ENCODE measurements at places on chromosomes 13 and 19.

DNA sequence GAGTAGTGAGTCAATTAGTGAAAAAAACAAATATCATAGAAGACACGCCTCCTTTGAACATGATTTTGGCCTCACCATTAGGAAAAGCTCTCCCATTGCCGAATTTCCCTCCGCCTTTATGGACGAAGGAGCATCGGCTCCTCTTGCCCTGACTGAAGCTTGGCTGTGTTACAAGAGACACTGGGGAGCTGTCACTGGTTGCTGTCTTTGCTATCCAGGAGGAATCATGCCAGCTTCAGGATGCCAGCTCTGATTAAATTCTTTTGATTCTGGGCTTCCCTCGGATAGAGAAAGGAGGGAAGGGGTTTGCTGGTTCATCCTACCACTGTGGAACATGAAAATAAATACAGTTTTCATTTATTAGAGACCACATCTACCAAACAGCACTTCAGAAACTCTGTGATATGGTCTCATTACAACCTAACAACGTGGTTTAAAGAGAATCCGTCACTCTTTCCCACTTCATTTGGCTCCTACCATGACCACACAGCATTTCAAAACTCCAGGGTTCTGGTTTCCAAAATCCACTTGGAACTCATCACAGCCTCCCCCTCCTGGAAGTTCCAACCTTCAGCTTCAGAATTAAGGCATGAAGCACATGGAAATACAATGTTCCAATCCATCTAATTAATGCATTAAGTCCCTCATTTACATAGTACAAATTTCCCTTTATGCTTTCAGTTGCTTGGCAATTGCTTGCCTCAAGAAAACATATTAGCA is 446.0 kb downstream of the EFNB2 start:
- no peak for DNase-seq

GRCh38 chr13:37601648-37602440 is 3.3 kb upstream of the POSTN start:
- DNase-seq: no peak

DNA sequence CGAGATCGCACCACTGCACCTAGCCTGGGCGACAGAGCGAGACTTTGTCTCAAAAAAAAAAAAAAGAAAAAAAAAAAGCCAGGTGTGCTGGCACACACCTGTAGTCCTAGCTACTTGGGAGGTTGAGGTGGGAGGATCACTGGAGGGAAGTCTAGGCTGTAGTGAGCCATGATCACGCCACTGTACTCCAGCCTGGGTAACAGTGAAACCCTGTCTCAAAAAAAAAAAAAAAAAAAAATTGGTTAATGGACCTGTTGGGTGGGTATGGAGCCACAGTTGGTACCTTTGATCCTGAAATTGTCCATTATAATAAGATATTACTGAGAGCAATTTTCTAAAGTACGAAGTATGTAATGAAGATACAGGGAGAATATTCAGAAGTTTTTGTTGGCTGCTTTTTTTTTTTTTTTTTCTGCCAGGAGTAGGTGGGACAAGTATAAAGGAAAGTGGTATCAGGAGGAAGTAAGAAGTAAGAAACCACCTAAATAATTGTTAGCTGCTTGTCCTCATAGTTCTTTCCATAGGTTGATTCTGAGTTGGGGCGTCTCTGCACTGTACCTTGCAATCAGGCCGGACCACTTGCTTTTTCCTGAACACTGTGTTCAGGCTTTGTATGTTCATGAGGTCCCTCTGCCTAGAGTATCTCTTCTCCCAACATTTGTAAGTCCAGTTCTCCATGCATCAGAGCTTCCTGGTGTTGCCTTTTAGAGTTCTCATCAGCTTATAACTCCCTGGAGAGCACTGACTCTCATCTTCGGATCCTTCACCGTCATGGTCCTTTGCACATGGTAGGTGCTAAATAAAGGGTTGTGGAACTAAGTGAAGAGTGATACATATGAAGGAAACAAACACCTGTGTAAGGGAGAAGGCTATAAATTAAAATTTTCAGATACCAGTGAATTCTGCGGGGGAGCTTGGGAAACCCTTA is 31.7 kb downstream of the ARHGAP35 start:
- no peak for DNase-seq

- no peak for DNase-seq
Measured at GRCh38 chr13:45048890-45049407, 59.6 kb downstream of the GPALPP1 start.

- DNase-seq: peak; percentile 34
Measured at GRCh38 chr13:114002009-114002544, 28.2 kb upstream of the C13orf46 start.

GRCh38 chr13:66657165-66657881 is 572.8 kb downstream of the PCDH9 start:
- DNase-seq: peak; percentile 98

- no peak for DNase-seq
Measured at GRCh38 chr13:50678464-50679162, 164.9 kb downstream of the DLEU7 start.

- DNase-seq: no peak
Measured at GRCh38 chr13:21282065-21282464, 105.6 kb downstream of the MRPL57 start.

DNA sequence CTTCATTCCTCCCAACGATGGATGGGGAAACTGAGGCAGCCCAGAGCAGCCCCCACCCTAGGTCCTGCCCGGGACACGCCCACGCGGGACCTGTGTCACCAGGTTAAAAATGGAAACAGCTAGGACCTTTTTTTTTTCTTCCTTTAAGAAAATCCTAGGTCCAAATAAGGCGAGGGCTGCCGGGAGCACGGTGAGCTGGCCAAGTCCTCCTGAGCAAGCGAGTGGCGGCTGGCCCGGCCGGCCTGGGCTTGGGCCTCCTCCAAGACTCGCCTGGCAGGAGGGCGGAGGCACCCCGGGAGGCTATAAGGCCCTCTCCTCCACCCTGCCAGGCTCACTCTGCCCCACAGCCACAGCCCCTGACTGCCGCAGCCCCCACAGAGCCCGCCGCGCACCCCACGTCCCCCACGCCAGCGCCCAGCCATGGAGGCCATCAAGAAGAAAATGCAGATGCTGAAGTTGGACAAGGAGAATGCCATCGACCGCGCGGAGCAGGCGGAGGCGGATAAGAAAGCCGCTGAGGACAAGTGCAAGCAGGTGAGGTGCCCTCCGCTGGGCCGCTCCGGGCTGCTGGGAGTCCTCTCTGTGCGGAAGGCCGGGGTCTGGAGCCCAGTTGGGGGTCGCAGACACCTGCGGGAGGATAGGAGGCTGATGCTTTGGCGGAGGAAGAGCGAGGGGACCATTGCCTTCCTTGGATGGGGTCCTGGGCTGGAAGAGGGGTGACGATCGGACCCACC is 8.9 kb upstream of the TPM4 start:
- peak; percentile 63 for DNase-seq

- DNase-seq: no peak
Measured at GRCh38 chr19:12838886-12839756, 806 bp downstream of the MAST1 start.

GRCh38 chr13:39688699-39689405 is 33.4 kb downstream of the COG6 start:
- DNase-seq: peak; percentile 12

- no peak for DNase-seq
Measured at GRCh38 chr13:35993686-35994085, 137.5 kb downstream of the DCLK1 start.

DNA sequence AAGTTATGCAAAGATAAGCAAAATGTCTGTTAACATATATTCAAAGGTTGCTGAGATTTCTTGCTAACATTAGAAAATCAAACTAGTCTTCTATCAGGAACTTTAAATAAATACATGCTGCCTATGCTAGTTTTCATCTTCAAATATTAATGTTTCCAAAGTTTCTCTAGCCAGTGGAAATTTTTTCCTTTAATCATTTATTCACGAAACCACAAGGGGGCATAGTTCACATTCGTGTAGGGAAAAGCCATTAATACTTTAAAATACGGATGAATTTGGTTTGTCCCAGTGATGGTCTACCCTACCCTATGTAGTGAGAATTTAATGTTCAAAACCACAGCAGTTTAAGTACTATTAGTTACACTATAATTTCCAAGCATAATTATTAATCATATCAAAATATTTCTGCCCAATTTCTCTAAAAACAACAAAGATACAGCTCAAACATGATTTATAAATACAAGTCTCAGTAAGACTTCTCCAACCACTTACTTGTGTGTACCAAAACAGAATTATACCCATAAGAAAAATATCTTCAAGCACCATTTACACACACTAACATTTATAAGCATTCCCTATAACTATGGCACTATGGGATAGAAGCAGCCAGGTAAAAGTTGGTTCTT is 16.2 kb downstream of the NUFIP1 start:
- DNase-seq: no peak

DNA sequence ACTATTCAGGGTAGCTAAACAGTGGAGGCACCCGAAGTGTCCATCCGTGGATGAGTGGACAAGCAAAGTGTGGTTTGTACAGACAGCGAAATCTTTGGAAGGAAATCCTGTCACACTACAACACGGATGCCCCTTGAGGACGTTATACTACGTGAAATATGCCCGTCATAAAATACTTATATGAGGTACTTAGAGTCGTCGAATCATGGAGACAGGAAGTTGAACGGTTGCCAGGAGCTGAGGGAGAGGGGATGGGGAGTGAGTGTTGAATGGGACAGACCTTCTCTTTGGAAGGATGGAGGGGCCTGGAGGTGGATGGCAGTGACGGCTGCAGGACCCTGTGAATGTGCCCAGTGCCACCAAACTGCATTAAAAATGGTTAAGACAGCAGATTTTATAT is 11.6 kb downstream of the ATP4B start:
- no peak for DNase-seq

- no peak for DNase-seq
Measured at GRCh38 chr19:44696939-44697669, 1.8 kb upstream of the CEACAM16 start.

- DNase-seq: no peak
Measured at GRCh38 chr19:45972081-45972946, 1.4 kb downstream of the NOVA2 start.

GRCh38 chr13:26688286-26688685 is 72.3 kb downstream of the GPR12 start:
- no peak for DNase-seq

DNA sequence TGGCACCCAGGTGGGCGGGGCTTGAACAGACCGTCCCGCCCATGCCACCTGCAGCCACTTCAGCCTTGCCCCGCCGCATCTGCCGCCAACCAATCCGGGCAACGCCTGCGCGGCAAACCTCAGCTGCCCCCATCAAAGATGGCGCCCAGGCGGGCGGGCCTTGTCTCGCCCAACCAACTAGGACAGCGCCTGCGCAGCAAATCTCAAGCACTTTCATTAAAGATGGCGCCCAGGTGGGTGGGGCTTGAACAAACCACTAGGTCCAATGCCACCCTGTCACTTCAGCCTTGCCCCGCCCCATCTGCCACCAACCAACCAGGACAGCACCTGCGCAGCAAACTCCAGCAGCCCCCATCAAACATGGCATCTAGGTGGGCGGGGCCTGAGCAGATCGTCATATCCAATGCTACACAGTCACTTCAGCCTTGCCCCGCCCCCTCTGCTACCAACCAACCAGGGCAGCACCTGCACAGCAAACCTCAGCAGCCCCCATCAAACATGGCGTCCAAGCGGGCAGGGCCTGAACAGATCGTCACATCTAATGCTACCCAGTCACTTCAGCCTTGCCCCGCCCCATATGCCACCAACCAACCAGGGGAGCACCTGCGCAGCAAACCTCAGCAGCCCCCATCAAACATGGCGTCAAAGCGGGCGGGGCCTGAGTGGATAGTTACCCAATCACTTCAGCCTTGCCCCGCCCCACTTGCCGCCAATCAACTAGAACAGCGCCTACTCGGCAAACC is 1.4 kb downstream of the PEG3 start:
- DNase-seq: no peak

- no peak for DNase-seq
Measured at GRCh38 chr19:41599175-41599966, 23.4 kb downstream of the CEACAM21 start.

GRCh38 chr13:39023761-39024160 is 14.1 kb downstream of the PROSER1 start:
- DNase-seq: peak; percentile 53

GRCh38 chr19:751501-752341 is 809 bp downstream of the MISP start:
- DNase-seq: peak; percentile 92

- DNase-seq: no peak
Measured at GRCh38 chr13:96089749-96090239, at the start of gene HS6ST3. Gene HS6ST3, plus strand, starts transcription at chr13:96090107.

- no peak for DNase-seq
Measured at GRCh38 chr19:2113439-2114211, 16.9 kb downstream of the IZUMO4 start.

DNA sequence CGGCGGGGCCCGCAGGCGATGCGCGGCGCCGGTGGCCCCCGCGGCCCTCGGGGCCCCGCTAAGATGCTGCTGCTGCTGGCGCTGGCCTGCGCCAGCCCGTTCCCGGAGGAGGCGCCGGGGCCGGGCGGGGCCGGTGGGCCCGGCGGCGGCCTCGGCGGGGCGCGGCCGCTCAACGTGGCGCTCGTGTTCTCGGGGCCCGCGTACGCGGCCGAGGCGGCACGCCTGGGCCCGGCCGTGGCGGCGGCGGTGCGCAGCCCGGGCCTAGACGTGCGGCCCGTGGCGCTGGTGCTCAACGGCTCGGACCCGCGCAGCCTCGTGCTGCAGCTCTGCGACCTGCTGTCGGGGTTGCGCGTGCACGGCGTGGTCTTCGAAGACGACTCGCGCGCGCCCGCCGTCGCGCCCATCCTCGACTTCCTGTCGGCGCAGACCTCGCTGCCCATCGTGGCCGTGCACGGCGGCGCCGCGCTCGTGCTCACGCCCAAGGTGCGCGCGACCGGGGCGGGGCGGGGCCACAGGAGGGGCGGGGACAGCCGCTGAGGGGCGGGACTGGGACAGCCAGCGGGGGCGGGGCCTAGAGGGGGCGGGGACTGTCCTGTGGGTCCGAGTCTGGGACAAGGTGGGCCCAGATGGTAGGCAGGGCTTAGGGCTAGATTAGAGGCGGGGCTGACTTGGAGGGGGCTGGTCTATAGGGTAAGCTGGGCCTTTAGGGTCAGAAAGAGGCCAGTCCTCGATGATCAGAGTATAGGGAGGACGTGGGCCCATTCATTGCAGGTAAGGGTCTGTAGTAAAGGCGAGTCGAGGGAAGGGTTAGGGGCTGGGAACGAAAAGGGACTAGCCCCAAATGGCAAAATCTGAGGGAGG is 5.1 kb downstream of the GRIN2D start:
- no peak for DNase-seq

DNA sequence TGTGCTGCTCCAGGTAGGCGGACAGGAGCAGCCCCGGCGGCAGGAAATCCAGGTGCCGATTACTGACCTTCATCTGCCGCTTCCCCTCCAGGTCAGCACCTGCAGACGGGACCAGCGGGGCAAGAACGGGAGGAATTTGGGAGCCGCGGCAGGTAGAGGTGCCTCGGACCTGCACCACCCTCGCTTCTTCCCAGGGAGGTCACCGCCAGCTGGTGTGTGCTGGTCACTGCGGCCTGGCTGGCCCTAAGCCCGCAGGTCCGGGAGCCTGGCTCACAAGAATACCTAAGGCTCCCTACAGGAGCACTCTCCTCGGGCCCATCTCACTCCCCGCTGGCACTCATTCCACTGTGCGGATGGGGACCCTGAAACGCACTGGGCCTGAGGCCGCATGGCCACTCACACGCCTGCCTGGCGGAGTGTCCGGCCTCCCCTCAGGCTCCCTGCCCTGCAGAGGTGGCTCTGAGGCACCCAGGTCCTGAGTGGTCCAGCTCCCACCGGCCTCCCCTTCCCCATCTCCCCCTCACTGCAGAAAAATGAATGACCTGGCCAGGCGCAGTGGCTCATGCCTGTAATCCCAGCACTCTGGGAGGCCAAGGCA is 4.3 kb downstream of the RNU6-9 start:
- DNase-seq: no peak

GRCh38 chr19:10898633-10899032 is 27.3 kb downstream of the CARM1 start:
- DNase-seq: no peak

GRCh38 chr13:97273341-97273831 is 51.3 kb downstream of the MBNL2 start:
- DNase-seq: no peak

Measured in NCI-H226 (cell line).